ENCODE measurements at places on chromosomes 12 and 14.

DNA sequence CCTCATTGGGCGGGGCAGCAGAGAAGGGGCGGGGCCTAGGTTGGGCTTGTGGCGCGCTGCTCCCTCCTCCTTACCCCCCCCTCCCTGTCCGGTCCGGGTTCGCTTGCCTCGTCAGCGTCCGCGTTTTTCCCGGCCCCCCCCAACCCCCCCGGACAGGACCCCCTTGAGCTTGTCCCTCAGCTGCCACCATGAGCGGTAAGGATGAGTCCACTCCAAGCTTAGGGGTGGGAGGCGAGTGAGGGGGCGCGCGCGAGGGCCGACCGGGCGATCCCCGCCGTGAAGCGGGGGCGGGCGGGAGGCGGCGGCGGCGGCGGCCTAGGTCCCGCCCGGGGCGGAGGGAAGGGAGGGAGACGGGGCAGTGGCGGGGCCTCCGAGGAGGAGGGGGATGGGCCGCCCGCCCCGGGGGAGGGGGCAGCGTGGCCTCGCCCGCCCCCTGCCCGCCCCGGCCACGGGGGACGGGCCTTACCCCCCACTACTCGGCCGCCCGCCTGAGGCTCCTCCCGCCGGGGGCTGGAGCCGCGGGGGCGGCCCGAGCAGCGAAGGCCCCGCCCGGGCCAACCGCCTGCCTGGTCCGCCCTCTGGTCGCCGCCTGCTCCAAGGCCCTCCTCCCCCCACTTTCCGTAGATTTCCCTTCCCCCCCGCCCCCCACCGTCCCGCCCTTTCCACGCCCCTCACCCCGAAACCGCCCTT lies at the start of gene SP1:
Gene SP1 (plus strand): TSS at position 73 of the 690 bp plus-strand sequence. CDS start 116 bp downstream, at position 189.
- DNase-seq: peak; percentile 74

- no peak for DNase-seq
Observed at GRCh38 chr14:77613201-77613600, 3.2 kb downstream of the SPTLC2 start.

DNA sequence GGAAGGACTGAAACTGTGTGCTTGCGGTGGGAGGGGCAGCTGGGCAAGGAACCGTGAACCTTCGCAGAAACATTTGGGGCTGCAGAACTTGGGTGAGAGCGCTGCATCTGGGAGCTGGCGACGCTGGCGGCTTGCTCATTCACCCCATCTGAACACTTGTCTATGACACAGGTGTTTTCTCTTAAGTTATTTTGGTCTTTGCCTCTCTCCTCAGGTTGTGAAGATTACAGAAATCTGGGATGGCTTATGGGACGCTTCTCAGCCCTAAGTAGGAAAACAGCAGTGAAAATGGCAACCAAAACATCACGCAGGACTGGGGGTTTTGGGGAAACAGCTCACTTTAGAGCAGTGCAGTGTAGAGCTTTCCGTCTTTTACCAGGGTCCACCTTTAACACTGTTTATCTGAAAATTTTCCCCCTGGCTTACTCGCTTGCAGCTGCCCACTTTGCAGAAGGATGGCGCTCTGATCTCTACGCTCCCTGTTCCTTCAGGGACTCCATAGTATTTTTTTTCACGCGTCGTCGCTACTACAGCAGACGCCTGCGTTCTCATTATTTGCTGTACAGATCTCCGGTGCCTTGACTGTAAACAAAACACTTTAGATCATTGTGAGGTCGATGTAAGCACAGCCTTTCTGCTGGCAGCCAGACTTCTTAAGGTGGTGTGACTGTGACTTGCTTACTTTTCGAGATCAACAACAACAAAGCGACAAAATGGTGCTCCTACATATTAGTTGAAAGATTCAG lies 2.7 kb upstream of the CDKN1B start:
- no peak for DNase-seq

DNA sequence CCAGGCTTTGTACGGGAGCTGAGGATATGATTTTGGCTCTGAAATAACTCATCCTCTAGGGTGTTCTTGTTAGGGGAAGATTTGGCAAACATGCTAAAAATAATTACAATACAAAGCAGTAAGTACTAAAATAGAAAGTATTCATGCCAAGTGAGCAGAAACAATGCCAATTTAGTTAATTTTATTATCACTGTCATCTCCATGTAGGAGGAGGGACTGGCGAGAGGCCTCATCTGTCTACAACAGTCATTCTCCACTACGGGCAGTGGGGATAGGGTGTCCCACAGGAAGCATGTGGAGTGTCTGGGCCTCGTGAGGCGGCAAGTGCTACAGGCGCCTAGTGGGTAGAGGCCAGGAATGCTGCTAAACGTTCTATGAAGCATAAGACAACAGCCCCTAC lies 3.3 kb downstream of the ISM2 start:
- no peak for DNase-seq

DNA sequence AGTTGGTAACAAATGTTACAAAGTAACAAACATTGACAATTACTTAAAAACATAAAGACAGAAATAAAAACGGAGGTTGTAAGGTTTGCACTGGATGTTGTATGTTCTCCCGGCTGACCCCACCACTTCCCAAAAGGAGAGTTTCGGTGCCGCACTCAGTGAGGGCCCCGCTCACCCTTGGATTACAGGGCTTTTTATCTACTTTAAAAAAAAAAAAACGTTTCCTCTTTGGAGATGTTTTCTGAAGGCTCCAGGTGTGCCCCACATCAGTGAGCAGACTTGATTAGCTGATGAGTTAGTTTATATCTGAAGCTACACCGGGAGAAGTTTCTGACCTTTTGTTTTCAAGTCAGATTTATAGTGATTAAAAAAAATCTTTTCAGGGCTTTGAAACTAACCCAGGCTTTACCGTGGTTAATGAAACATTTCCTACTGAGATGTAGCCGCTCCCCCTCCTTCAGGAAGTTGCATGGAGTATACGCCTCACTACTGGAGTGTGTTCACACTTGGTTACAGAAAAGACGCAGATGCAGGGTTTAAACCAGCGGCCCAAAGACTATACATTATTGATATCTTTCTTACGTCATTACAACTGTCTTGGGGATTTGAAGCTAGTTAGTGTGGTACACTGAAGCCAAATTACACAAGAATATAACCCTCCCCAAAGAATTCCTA lies 38.0 kb upstream of the BCL7A start:
- DNase-seq: no peak

DNA sequence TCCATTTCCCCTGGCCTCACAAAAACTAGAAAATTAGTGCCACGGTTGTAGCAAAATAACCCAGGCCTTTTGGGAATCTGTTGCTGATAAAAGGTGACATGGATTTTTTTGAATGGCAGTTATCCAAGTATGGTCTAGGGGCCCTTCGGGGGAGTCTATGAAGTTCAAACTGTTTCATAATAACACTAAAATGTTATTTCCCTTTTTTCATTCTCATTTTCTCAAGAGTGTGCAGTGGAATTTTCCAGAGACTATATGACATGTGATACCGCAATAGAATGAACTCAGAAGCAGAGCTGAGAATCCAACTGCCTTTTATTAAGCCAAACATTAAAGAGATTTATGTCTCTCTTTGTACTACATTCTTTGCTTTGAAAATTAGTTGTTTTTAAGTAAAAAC lies 26.9 kb downstream of the GSTZ1 start:
- no peak for DNase-seq

DNA sequence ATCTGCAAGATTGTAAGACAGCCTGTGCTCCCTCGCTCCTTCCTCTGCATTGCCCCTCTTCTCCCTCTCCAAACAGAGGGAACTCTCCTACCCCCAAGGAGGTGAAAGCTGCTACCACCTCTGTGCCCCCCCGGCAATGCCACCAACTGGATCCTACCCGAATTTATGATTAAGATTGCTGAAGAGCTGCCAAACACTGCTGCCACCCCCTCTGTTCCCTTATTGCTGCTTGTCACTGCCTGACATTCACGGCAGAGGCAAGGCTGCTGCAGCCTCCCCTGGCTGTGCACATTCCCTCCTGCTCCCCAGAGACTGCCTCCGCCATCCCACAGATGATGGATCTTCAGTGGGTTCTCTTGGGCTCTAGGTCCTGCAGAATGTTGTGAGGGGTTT lies 37.4 kb downstream of the DAD1 start:
- DNase-seq: no peak

GRCh38 chr14:105258846-105259245 lies 10.5 kb downstream of the BTBD6 start:
- no peak for DNase-seq

DNA sequence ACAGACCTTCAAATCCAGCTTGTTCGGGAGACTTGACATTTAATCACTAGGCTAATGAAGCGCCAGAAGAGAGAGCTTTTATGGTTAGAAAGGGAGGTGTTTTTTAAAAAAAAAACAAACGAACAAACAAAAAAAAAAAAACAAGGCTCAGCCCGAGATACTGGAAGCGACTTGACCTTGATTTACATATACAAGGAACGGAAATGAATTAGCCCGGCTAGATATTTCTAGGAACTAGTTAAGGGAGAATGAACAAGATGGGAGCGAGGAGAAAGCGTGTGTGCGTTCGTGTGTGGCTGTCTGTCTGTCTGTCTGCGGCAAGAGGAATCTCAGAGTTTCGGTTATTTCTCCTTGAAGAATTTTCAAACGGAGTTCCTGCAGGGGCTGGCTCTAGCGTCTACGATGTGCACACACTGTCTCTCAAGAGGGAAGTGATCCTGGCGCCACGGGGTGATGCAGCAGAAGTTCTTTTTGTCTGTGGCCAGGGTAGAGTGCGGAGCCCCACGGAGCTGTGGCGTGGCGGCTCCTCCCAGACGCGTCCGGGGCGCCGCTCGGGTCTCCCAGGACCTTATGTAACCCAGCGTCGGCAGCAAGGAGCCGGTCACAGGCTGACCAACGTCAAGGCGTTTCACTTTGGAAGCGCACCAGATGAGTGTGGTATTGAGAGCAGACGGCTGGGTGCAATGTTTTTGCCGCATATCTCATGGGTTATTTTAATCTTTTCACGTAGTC lies 18.8 kb downstream of the SOCS2 start:
- DNase-seq: peak; percentile 66

DNA sequence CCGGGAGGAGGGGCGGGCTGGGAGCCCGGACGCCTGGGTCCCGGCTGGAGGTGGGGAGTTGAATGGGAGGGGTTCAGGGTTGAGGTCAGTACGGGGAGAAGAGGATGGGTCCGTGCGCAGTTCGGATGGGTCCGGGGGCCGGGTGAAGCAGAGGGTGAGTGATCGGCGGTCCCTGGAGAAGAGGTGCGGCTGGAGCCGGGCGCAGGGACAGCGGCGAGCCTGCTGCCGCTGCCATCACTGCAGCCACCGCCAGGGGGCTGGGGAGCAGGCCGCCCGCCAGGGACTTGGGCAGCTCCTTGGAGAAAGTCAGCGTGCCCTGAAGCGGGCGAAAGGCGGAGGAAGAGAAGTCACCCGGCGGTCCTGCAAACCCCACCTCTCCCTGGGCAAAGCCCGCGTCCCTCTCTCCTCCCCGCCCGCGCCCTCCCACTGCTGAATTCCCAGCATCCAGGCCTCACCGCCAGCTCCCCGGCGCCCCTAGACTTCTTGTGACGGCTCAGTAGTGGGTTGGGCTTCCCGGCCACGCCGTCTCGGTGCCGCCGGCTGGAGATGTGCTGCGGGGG lies 6.0 kb upstream of the GPR84 start:
- no peak for DNase-seq

DNA sequence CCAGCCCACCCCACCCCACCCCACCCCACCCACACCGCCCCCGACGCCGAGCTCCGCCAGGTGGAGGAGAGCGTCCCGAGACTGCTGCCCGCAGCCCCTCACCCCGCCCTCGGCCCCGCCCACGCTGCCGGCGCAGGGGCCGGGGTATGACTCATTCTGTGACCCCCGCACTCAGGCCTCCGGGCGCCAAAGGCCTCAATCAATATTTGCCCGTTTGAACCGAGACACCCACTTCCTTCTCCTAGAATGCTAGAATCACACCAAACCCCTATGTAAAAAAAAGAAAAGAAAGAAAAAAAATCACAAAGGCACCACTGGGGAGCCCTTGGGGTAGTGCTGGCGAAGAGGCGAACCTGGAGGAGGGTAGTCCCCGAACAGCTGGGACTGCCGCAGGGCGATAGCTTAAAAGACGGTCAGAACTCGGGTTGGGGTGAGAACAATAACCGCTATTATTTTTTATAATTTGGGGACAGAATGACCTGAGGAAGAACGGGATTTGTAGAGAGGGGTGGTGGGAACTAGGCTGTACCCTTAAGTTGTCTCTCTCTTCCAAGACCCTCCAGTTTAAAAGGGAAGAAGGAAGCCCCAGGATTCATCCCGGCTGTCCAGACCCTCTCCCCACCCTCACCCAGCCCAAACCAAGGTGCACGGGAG lies 894 bp downstream of the KRT8 start:
- DNase-seq: no peak

DNA sequence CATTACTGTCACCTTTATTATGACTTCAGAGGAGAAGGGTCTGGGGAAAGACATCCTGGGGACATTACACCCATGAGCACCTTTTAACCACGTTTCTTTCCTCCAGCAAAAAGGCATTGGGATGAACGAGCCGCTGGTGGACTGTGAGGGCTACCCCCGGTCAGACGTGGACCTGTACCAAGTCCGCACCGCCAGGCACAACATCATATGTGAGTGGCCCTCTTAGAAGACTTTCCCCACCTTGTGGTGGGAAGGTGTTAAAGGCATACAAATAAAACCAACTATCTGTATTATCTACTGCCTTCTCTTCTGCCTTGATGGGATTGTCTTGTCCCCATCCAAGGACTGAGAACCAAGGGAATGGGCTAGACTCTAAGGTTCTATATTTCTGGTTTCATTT lies 6.0 kb downstream of the PSMD9 start:
- DNase-seq: no peak

GRCh38 chr12:119206348-119207062 lies 27.8 kb downstream of the HSPB8 start:
- DNase-seq: no peak

DNA sequence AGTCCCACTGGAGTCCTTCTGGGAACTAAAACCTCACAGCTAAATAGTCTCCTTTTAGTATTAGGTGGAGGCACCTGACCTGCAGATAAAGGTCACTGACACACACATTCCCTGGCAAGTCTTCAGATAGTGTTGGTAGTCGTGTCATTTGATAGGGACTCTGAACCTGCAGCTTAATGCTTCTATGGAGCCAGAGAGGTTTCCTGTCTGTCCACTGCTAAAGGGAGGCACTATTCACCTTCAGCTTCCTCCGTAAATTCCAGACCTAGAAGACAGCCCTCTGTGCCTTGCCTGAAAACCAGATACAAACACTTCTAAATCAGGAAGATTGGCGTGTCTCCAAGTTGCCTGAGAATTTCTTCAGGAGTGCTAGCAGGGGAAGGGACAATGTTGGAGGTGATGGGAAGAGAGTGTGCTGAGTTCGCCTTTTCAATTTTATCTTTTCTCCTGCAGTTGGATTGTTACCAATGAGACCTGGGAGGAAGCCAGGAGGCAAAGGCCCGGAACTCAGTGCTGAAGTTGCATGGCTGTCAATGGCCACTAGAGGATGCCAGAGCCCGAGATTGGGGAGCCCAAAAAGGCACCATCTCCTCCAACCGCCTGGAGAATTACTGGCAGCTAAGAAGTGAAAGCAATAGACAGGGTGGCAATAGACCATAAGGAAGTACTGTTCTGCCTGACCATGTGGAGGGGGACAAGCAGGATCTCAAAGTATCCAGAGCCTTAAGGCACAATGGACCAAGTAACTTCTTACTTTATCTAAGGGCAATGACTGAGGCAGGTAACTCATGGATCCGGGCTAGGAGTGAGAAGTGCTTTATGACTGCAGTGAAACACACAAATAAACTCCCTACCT lies 81.6 kb upstream of the SCAF11 start:
- DNase-seq: peak; percentile 13

Measured in left renal cortex interstitium (tissue), 4 donors.